Urinary bladder (tissue), 4 donors: ENCODE measurements at places on chromosomes 1 and 21. TPM values are rescaled to one million over a fixed set of nuclear protein-coding genes. Genes with fewer than 3 reads are reported as not detected.

TRIM62 gene
- 7.6 TPM for polyA plus RNA-seq

SPAG17 gene
- 0.51 TPM for polyA plus RNA-seq

ALDH4A1 gene
- polyA plus RNA-seq = 26.0 TPM

LRRC41 gene
- 57.6 TPM for polyA plus RNA-seq

RAB42 gene
- polyA plus RNA-seq = 2.5 TPM

LINGO4 gene
- polyA plus RNA-seq = 0.19 TPM

ADAMTS4 gene
- 19.6 TPM for polyA plus RNA-seq

PRAMEF18 gene
- polyA plus RNA-seq = not detected

NLRP3 gene
- polyA plus RNA-seq = 2.8 TPM

LRRC38 gene
- 0.98 TPM for polyA plus RNA-seq

LCE1C gene
- polyA plus RNA-seq = not detected

SEMA4A gene
- 7.0 TPM for polyA plus RNA-seq

ALX3 gene
- polyA plus RNA-seq = 0.15 TPM

ARHGEF11 gene
- 23.8 TPM for polyA plus RNA-seq

SMCP gene
- polyA plus RNA-seq = not detected

MTARC1 gene
- 8.9 TPM for polyA plus RNA-seq

TDRD5 gene
- polyA plus RNA-seq = 0.13 TPM

KCNC4 gene
- 6.2 TPM for polyA plus RNA-seq

HJV gene
- polyA plus RNA-seq = 0.11 TPM

C21orf58 gene
- polyA plus RNA-seq = 1.5 TPM

GJA5 gene
- 14.9 TPM for polyA plus RNA-seq

SOX13 gene
- 41.9 TPM for polyA plus RNA-seq

PRELP gene
- 232 TPM for polyA plus RNA-seq

LAX1 gene
- polyA plus RNA-seq = 0.51 TPM

CD84 gene
- polyA plus RNA-seq = 1.4 TPM

FCRL2 gene
- 0.03 TPM for polyA plus RNA-seq

ANKRD35 gene
- 13.2 TPM for polyA plus RNA-seq

CAPZB gene
- polyA plus RNA-seq = 372 TPM

HIPK1 gene
- polyA plus RNA-seq = 23.5 TPM

RGS13 gene
- 0.72 TPM for polyA plus RNA-seq

NID1 gene
- polyA plus RNA-seq = 207 TPM

SLC2A5 gene
- 1.8 TPM for polyA plus RNA-seq
